ENCODE measurements at places on chromosomes 11 and 22. TPM values are rescaled to one million over a fixed set of nuclear protein-coding genes. Genes with fewer than 3 reads are reported as not detected.

Gene OR52E8
- not detected for total RNA-seq

Gene XKR3
- total RNA-seq = not detected

Gene P2RX6
- total RNA-seq = not detected

Gene APOA4
- total RNA-seq = not detected

Gene BBOX1
- total RNA-seq = not detected

Gene OR10A2
- total RNA-seq = not detected

Gene KRTAP5-11
- total RNA-seq = not detected

Gene MRGPRX4
- 0.79 TPM for total RNA-seq

Gene TCN1
- not detected for total RNA-seq

Gene NCAM1
- 1.2 TPM for total RNA-seq

Gene CCDC81
- total RNA-seq = 0.40 TPM

Gene OR8A1
- under 0.01 TPM for total RNA-seq

Gene HBE1
- total RNA-seq = not detected

Gene DLG2
- 0.40 TPM for total RNA-seq
